Brain (organoid and tissue), 16 donors: ENCODE measurements at places on chromosomes 12 and 14. TPM values are rescaled to one million over a fixed set of nuclear protein-coding genes. Genes with fewer than 3 reads are reported as not detected.

The TAS2R31 gene
- polyA plus RNA-seq, result not detected

The ARHGAP9 gene
- 7.6 TPM for polyA plus RNA-seq

The BICD1 gene
- 5.5 TPM for polyA plus RNA-seq

The BAZ2A gene
- 45.1 TPM for polyA plus RNA-seq

The CAPS2 gene
- polyA plus RNA-seq, result 5.3 TPM

The SLC6A15 gene
- polyA plus RNA-seq, result 2.5 TPM

The TAS2R19 gene
- not detected for polyA plus RNA-seq

The RD3L gene
- not detected for polyA plus RNA-seq

The PSME1 gene
- polyA plus RNA-seq, result 179 TPM

The ETFBKMT gene
- 1.1 TPM for polyA plus RNA-seq

The NTN4 gene
- 2.6 TPM for polyA plus RNA-seq

The POTEG gene
- polyA plus RNA-seq, result not detected

The ASPG gene
- polyA plus RNA-seq, result not detected

The TOMM20L gene
- not detected for polyA plus RNA-seq

The EXOC3L4 gene
- polyA plus RNA-seq, result not detected

The FLVCR2 gene
- 2.1 TPM for polyA plus RNA-seq

The TEX52 gene
- polyA plus RNA-seq, result not detected

The ATF7IP gene
- polyA plus RNA-seq, result 23.9 TPM

The ASB2 gene
- 0.70 TPM for polyA plus RNA-seq

The MYL2 gene
- polyA plus RNA-seq, result not detected

The ADSS1 gene
- polyA plus RNA-seq, result 15.7 TPM

The CNIH1 gene
- 77.4 TPM for polyA plus RNA-seq

The ZBTB39 gene
- polyA plus RNA-seq, result 2.9 TPM
